ENCODE measurements at places on chromosomes 6 and 20.

DNA sequence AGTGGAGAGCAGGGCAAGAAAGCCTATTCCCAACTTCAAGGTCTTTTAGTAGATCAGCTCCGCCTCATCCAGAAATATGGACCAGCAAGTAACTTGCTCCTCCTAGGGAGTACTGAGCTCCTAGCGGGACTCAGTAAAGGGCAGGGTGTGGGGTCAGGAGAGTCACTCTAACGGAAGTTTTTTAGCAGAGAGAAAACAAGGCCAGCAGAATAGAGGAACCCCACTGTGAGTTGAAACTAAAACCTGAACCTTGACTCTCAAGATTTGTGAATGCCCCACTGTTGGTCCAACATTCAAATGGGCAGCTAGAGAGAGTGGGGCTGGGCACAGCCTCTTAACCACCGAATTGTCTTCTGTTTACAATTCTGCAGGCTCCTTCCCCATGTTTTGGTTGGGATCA lies 244.8 kb downstream of the FARS2 start:
- DNase-seq: no peak

DNA sequence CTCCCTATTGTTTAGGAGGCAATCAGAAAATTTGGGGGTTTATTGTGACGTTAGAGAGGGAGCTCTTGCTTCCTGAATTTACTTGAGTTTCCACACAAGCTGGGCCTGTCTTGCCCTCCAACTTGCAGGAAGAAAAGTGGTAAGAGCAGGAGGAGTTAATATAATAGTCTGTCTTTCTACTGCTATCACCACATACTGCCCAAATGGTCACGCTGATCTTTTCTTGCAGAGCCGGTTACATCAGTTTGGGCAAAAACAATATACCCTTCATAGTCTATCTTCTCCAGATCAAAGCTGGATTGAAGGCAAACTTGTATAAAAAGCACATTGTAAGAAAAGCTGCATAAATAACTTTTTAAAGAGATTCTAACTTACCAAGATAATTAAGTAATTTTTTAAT lies 46.3 kb upstream of the ECHDC1 start:
- DNase-seq: no peak

DNA sequence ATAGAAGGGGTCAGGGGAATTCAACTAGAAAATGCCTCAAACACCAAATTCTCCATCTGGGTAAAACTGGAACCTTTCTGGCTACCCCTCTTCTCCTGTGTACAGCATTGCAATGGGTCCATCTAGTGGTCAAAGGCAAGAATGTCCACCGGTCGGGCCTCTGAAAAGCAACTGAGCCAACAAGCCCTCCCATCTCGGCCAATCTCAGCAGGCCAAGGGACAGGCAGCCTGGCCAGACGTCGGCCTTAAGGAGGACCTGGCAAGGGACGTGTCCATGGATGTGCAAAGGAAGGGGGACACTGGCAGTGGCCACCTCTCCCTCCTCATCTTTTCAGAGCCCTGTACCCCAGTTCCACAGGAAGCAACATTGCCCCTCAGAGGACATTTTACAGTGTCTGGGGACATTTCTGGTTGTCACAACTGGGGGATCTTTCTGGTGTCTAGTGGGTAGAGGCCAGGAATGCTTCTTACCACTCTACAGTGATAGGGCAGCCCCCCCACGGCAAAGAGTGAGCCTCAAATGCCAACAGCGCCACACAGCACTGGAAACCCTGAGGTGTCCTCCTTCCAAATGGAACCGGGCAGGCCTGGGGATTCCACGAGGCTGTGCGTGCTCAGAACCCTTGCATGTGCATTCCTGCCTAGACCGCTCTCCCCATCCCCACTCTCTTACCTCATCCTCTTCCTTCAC lies 99.8 kb upstream of the FOXA2 start:
- DNase-seq: no peak

- no peak for DNase-seq
These were observed 18.0 kb upstream of the MAFB start for GRCh38 chr20:40706977-40707582.

DNA sequence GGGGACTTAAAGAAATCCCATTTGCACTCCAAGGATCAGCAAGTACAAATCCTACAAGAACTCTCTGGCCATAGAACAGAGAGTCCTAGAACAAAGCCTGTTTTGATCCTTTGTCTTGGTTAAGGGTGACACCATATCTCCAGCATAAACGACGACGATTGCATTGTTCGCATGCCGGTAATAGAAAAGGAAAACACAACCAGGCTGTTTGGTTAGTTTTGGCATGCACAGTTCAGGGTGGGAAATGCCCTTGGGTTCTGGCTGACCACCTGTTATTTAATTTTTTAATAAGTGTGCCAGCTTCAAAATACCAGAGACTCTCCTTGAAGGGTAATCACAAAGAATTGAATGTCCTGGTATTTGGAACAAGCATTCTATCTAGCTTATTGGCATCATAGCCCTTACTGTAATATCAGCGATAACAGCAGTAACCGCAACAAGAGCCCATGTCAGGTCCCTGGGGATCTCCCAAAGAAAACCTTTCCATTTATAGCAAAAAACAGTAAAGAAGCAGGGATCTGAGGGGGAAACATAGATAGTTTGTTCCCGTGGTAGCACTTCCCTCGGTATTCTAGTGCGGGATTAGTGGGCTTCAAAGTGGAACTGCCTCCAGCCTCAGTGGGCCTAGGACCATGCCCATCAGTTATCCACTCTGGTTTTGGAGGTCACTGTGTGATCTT lies 77.1 kb downstream of the TMEM170B start:
- DNase-seq: no peak

- DNase-seq: no peak
These were observed 30.4 kb upstream of the HIVEP2 start for GRCh38 chr6:142975365-142975764.

DNA sequence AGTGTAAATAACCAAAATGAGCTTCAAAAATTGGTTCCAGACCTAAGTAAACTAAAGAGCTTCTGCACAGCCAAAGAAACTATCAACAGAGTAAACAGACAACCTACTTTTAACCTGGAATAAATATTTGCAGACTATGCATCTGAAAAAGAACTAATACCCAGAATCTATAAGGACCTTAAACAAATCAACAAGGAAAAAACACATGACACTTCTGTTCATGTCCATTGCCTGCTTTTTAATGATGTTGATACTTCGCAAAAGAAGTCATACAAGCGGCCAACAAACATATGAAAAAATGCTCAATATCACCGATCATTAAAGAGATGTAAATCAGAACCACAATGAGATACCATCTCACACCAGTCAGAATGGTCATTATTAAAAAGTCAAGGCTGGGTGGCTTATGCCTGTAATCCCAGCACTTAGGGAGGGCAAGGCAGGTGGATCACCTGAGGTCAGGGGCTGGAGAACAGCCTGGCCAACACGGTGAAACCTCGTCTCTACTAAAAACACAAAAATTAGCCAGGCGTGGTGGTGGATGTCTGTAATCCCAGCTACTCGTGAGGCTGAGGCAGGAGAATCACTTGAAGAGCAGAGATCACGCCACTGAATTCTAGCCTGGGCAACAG lies 42.5 kb upstream of the DST start:
- no peak for DNase-seq

DNA sequence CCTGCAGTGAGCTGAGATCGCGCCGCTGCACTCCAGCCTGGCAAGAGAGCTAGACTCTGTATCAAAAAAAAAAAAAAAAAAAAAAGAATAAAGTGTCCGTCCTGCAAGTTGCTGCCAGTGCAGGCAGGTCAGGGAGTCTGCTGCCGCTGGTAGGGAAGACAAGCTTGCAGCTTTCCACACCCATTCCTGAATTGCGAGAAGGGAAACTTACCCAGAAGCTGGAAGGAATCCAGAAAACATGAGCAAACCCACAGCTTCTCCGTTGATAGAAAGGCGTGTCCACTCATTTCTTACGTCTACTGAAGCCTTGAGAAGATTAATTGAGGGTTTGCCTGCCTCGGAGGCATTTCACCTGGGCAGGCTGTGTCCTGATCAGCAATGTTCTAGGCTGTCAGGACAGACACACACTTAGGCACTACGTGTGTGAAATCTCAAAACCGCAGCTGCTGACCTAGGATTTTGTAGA lies 61.6 kb upstream of the DSP start:
- DNase-seq: no peak

GRCh38 chr6:118029967-118030366 lies 122.9 kb downstream of the SLC35F1 start:
- no peak for DNase-seq

DNA sequence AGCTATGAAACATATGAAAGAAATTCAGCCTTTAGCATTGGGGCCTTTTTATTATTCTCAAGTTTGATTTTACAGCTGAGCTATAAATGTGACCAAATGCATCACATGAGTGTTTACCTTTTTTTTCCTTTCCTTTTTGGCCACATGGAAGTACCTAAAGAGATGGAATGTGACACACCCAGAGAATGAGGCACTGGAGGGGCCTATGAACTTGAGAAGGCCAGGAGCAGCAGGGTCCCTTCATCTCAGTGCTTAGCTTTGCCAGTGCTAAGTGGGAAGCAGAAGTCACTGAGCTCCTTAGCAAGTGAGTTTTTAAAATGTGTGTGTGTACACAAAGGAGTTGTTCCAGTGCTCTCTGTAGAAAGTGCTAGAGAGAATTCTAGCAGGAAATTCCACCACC lies 44.7 kb downstream of the RREB1 start:
- no peak for DNase-seq

DNA sequence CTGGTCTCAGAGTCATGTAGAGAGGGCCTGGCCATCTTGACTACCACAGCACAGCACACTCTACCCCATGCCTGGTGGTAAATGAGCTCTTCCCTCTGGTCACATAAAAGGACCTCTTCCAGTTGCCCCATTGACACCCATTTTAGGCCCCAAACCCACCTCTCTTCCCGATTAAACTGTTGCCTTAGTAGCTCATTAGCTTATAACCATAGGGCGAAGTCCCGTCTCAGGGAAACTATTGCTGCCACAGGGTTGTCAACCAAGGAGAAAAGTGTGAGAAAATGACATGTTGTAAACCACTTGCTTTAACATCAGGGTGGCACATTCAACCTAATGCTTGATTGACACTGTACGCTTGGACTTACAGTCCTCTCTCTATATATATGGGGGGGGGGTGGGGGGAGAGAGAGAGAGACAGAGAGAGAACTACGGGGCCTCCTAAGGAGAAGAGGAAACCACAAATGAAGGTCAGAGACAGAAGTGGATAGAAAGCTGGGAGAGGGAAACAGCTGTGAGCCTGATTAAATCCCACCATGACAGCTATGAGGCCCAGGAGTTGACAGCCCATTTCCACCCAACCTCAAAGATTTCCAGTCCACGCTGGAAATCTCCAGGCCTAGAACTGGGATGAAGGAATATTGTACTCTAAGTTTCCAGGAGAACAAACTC lies 14.9 kb upstream of the BTN1A1 start:
- DNase-seq: no peak

DNA sequence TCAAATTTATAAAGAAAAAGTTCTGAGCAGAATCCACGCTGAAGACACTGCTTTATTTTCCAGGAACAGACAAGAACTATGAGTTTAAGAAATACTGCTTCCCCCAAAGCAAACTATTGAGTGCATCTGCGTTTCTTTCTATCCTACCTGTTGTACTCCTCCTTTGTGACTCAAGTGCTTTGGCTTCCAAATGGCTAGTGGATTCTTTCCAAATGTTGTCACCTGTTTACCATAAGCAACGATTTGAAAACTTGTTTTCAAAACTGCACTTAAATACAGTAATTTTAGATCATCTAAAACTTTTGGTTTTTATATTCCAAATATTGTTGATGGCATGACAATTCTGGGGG lies 9.5 kb downstream of the PXDC1 start:
- DNase-seq: no peak

GRCh38 chr20:57991211-57991881 lies 237.1 kb downstream of the ANKRD60 start:
- DNase-seq: no peak

DNA sequence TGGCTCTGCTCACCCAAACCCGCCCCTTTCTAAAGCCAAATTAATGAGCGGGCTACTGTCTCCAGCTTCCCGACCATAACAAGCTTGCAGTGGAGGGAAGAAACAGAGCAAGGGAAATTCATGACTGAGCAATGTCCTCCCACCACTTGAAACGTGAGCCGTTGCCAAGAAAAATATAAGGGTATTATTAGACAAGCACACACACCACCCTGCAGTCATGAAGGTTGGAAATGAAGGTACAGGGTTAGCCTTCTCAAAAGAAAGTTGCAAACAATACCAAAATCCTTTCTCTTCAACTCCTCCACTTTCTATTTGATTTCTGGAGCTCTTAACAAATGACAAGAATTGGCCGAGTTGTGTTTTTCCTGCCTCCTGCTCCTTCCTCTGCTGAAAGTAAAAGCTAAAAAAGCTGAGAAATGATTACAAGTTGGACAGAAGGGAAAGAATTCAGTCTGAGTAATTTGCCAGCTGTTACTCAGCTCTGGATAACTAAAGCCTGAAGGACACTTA lies 151.1 kb upstream of the B3GAT2 start:
- no peak for DNase-seq

GRCh38 chr20:3074812-3075211 lies 3.4 kb downstream of the OXT start:
- no peak for DNase-seq

GRCh38 chr20:51044796-51045195 lies 21.9 kb upstream of the KCNG1 start:
- no peak for DNase-seq

- no peak for DNase-seq
These were observed 5.3 kb downstream of the SS18L1 start for GRCh38 chr20:62148908-62149314.

GRCh38 chr6:24504649-24505586 lies 10.1 kb downstream of the ALDH5A1 start:
- no peak for DNase-seq

GRCh38 chr6:126131246-126131645 lies 144.9 kb downstream of the TRMT11 start:
- DNase-seq: no peak

GRCh38 chr6:157186785-157187181 lies 136.5 kb downstream of the TMEM242 start:
- DNase-seq: no peak

DNA sequence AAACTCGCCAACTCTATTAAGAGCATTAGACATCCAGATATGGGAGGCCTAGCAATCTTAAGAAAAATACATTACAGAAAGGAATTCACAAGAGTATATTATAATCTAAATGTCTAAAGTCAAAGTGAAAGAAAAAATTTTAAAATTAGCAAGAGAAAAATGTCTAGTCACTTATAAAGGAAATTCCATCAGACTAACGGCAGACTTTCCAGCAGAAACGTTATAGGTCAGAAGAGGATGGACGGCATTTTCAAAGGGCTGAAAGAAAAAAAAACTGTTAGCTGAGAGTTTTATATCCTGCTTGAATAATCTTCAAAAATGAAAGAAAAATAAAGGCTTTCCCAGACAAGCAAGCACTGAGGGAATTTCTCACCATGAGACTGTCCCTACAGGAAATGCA lies 269.0 kb downstream of the HDGFL1 start:
- DNase-seq: no peak

- DNase-seq: no peak
These were observed 14.7 kb upstream of the TNFAIP3 start for GRCh38 chr6:137852346-137852745.

DNA sequence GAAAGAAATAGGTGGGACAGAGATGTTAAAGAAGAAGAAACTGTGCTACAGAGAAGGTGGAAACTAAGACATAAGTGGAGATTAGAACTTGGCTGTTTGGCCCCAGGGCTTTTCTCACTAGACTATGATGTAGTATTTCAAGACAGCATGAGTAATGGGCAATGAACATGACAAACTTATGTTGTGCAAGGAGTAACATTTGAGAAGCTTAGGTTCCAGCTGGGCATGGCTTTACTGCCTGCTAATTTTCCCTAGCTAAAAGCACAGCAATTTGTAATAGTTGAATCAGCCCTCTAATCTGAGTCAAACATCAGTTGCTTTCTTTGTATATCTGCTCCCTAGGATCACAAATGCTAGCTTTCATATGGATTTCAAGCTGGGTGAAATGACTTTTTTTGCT lies 294.3 kb upstream of the BMP2 start:
- DNase-seq: no peak

GRCh38 chr6:52374247-52374646 lies 12.3 kb downstream of the PAQR8 start:
- no peak for DNase-seq

All from stimulated activated CD8-positive, alpha-beta memory T cell treated with anti-CD3 and anti-CD28 coated beads, Interleukin-7, amount 100 ng/mL, for 48 hours (primary cell).